ENCODE measurements at places on chromosomes 3 and 15.

- DNase-seq: no peak
Observed at GRCh38 chr3:58215317-58216025, 4.7 kb upstream of the DNASE1L3 start.

DNA sequence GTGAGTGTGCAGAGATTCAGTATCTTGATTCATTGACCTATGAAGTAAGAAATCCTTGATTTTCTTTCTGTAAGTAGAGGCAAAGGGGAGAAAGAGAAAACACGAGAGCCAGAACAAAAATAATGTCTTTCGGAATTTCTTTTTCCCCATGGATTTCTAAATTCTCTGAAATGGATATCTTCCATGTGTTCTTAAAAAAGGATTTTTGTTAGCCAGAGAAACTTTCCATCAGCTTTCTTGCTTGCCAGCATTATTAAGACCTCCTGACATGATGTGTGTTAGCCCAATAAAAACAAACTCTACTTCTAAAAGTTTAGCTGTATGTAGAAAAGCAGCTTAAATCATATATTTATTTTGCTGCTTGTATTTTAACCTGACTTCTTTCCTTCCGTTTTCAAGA is 122.3 kb upstream of the AADACL2 start:
- no peak for DNase-seq

GRCh38 chr15:74664028-74664616 is 31.7 kb downstream of the EDC3 start:
- no peak for DNase-seq

- DNase-seq: peak; percentile 11
Observed at GRCh38 chr3:51933471-51934138, 8.1 kb downstream of the RRP9 start.

DNA sequence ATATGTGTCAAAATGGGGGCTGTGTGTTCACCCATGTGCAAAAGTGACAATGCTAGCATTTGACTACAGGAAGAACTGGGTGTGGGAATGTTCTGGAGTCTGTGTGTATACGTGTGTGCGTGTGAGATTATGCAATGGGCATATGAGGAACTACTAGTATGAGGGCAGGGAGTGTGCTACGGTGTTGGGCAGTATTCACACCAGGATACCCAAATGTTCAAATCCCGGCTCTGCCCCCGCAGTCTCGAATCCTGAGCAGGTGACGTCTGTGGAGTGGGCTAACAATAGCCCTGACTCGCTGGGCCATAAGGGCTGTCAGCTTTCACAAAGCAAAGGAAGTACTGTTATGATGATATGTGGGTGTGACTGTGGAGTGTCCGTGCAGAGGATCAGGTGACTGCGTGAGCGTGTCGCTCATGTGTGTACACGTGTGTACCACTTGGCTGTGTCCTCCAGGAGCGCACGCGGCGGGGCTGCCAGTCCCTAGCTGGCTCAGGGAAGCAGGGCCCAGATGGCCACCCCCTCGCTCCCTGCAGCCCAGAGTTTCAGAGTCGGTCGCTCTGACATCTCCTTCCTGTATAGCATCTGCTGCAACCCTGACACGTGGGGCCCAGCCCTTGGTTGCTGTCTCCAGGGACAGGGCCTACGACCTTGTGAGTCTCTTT is 27.2 kb downstream of the IQSEC1 start:
- no peak for DNase-seq

GRCh38 chr15:52652984-52653383 is 26.2 kb downstream of the ATOSA start:
- no peak for DNase-seq

- DNase-seq: no peak
Observed at GRCh38 chr15:85588677-85589076, 206.0 kb downstream of the KLHL25 start.

DNA sequence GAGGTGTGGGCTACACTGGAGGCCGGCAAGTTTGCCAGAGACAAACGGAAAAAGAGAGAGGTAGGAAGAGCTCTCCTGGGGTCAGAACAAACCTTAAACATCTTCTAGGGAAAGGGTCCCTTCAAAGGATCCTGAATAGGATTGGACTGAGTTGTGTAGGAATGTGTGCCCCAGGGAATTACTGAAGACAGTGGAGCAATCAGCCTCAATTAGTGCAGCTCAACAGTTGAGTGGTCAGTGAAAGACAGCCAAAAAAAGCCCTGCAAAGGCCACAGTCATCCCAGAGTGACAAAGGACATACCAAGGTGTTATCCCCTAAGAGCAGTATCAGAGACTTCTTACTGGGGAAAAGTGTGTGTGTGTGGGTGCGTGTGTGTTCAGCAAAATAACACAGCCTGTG is 70.3 kb downstream of the NUP210 start:
- no peak for DNase-seq

DNA sequence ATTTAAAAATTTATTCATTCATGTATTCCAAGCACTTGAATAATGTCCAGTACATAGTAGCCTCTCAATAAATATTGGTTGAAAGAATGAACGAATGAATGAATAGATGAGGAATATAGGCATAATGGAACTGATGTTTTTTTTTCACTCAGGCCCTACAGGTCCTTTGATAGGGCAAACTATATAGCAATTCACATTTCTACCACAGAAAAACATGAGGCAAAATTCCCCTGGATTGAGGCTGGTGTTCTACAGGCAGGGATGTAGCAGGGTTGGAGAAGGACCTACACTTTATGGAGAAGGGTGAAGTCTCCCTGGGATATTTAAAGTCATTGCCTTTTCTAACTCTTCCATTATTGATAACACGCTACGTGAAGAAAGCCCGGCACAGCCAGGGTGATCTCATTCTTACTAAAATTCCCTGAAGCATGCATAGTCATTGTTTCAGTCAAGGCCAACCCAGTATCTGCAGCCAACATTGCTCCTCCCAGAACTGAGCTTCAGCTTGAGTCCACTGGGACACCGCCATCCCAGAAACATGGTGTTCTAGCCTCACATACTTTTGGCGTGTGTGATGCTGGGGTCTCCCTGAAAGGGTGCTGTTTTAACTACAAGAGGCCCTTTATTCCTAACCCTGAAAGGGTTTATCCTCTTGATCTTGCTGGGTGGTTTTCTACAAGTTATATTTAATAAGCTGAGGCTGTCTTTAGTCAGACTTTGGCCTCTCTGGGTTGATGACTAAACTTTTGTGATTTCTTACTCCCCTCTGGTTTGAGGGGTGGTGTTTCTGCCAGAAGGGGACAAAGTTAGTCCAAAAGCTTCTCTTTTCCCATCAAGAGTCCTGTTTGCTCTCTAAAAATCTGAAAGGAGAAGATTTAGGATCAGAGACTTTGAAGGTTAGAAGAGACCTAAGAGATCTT is 25.9 kb upstream of the FBN1 start:
- DNase-seq: no peak

DNA sequence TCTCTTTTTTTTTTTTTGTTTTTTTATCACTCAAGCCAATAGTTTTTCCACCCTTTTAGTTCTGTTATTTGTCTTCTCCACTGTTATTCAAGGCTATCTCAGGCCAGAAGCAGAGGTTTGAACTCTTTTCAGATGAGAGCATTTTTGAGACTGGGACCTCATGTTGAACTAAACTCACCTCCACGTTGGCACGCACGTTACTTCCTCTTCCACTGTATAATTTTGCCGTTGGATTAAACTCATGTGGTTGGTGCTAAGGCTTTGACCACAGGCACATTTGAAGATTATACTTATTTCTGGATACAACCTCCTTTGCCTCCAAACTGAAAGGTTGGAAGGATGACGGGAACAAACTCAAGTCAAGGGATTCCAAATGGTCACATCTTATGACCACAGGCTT is 501.3 kb upstream of the TPRG1 start:
- DNase-seq: no peak

- DNase-seq: no peak
Observed at GRCh38 chr15:101206176-101206591, 45.7 kb downstream of the CHSY1 start.

- peak; percentile 98 for DNase-seq
Observed at GRCh38 chr3:3126477-3127431, at the start of gene TRNT1. Gene TRNT1 (plus strand): TSS chr3:3126940. CDS start chr3:3129041, 2,101 bp downstream.

DNA sequence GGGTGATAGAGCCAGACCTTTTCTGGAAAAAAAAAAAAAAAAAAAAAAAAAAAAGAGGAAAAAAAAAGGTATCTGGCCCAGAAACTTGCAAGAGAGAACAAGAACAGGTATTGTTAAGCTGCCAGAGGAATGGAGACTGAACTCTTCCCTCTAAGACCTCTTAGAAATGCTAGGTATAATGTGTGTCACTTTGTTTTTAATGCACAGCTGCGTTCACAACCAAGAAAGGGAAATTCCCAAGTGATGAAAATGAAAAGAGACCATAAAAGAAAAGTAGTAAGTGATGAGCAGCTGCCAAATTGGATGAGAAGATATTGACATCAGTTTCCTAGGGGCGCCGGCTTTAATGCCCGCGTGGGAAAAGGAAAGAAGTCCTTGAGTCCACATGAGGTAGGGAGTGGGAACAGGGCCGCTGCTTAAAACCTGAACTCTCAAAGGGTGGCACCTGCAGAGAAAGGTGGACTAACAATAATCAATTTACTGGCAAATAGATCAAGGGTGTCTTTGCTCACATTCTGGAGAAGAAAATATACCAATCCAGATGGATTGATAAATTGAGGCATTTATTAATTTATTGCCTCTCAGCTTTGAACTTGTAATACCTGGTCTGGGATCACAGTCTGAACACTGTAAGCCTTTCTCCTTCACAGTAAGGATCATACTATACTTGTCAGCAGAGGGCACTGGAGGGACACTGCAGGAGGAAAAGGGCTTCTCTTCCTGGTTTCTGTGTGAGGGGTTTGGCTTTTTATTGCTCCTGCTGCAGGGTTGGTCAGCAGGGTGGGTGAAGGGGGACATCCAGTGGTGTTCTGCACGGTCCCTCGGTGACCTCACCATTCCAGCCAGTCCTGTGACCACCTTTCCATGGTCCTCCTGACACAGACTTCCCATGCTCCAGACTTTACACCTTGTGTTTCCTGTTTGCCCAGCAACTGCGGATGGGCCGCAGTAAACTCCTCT is 131.6 kb downstream of the AQP9 start:
- no peak for DNase-seq

GRCh38 chr3:9915254-9916141 is 1.4 kb upstream of the IL17RC start:
- no peak for DNase-seq

DNA sequence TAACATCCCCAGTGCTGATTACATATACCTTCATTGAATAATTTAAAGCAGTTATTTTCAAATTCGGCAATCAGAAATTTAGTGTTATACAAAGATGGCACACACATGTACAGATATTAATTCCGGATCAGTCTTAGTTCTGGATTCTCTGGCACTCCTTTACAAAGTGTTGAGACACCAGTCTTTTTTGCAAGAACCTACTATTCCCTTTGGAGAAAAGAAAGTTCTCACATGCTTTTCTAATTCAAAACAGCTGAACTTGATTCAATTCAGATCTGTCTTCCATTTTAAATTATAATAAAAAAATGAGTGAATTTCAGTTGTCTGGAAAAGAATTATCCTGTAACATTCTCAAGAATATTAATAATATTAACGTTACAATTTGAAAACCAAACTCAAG is 20.4 kb downstream of the CCDC191 start:
- no peak for DNase-seq

DNA sequence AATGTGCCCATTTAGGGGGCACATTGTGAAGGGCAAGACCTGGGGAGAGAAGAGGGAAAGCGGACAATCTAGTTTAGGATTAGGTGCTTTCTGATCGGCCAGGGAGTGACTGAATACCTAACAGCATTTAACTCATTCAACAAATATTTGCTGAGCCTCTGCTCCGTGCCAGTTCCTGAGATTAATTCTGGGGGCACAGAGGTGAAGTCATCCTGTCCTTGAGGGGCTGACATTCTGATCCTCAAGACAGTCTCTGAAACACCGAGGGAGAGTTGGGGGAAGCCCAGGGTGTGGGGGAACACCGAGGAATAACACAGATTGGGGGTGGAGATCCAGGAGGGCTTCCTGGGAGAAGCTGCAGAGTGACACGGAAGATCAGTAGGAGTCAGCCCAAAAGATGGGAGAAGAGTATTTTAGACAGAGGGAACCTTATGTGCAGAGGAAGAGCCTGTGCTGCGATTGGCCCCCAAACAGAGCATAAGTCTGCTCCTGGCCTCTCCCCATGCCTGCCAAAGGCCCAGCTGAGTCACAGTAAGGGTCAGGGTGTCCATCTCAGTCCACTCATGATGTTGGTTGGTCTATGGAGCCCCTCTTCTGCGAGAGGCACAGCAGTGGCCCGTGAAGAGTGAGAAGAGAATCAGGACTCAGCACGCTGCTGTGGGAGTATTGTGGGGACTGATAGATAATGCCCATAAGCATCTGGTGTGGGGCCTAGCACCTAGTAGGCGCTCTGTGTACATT is 60.2 kb downstream of the AMOTL2 start:
- DNase-seq: no peak

GRCh38 chr3:79953591-79954101 is 185.8 kb upstream of the ROBO1 start:
- DNase-seq: no peak

- no peak for DNase-seq
Observed at GRCh38 chr15:95291898-95292472, 1038.5 kb upstream of the NR2F2 start.
